Naive thymus-derived CD8-positive, alpha-beta T cell (primary cell): ENCODE measurements at places on chromosomes 5 and 9. TPM values are rescaled to one million over a fixed set of nuclear protein-coding genes. Genes with fewer than 3 reads are reported as not detected.

DNA sequence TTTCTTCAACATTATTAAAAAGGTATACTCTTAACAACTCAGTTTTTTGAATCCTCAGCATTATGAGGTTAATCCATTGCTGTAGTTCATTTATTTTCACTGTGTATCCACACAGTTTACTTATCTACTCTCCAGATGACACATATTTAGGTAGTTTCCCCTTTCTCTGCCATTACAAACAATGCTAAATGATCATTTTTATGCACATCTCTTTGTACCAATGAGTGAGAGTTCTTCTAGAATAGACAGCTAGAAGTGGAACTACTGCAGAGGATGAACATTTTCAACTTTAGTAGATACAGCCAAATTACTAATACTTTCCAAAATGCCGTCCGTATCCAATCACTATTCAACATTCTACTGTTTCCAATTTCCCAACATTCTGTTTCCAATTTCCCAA is 11.5 kb downstream of the AFF4 start:
- H3K27me3 ChIP-seq: no peaks in the 10 kb centered on the region
- peaks cover 74% of the 10 kb centered on the region for H3K4me1 ChIP-seq
- H3K36me3 ChIP-seq: peaks cover 6% of the 10 kb centered on the region
- no peak overlapping the region for H3K27ac ChIP-seq

ANKRD34B gene
- not detected for total RNA-seq

SH3GLB2 gene
- total RNA-seq: 113 TPM

MRPS2 gene
- total RNA-seq: 32.6 TPM

MYORG gene
- total RNA-seq: 1.2 TPM

- H3K4me3 ChIP-seq: no peak overlapping the region
- no peaks in the 10 kb centered on the region for H3K4me1 ChIP-seq
- no peaks in the 10 kb centered on the region for H3K36me3 ChIP-seq
- no peak overlapping the region for H3K27ac ChIP-seq
- H3K27me3 ChIP-seq: peaks cover 45% of the 10 kb centered on the region
These were observed 162.5 kb upstream of the KIF2A start for GRCh38 chr5:62143268-62144229.

GPR151 gene
- total RNA-seq: not detected

DNA sequence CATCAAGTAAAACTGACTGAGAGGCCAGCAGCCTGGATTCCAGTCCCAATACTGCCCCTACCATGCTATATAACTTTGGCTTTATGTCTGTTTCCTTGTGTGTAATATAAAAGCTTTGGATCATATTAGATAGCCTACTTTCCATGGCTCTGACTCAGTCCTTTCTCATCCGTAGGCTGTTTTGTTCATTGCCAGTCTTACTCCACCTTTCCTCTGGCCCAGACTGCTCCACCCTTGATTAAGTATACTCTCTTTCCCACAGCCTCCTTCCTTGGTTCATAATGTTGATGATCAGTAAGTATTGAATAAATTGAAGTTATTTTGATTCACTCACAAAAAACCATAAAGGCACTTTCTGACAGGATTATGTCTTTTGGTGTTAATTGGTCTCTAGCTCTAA is 1.5 kb upstream of the MRPS30 start:
- H3K4me3 ChIP-seq: no peak overlapping the region
- H3K27me3 ChIP-seq: no peaks in the 10 kb centered on the region
- DNase-seq: no peak
- H3K4me1 ChIP-seq: peaks cover 35% of the 10 kb centered on the region
- no peaks in the 10 kb centered on the region for H3K36me3 ChIP-seq

SLC34A1 gene
- 0.16 TPM for total RNA-seq

SPINK13 gene
- not detected for total RNA-seq

KLHL9 gene
- total RNA-seq: 36.4 TPM

DNA sequence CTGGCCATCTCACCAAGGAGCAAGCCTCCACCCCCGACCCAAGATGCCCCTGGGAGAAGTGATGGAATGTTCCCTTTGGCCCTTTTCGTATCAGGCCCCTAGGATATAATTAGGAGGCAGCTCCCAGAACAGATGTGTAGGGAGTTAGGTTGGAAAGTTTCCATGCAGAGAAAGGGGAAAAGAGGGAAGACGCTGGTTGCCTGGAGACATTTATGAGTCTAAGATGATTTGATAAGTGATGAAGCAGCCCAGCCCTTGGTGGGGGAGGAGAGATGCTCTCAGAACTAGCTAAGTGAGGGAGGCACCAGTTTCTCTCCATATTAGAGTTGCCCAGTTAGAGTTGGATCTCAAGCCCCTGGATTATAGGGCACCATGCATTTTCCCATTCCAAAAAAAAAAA is 137.5 kb downstream of the GNA14 start:
- H3K27ac ChIP-seq: no peak overlapping the region
- DNase-seq: no peak
- no peaks in the 10 kb centered on the region for H3K36me3 ChIP-seq
- no peak overlapping the region for H3K4me3 ChIP-seq

DNA sequence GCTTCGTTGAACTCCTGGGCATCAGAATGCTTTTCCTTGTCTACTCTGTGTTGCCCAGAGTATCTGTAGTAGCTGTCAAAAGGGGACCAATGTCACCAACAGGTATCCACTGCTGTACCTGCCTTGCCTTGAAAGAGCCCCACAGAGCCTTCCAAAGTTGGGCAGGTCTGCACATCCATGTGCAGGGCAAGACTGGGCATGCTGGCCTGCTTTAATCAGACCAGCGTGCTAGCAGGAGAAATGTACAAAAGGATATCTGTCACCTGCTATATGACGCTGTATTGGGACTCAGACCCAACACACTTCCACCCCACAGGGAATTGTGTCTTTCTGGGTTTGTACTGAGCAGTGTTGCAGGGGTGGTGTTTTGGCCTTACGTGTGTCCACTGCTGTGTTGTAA is 11.9 kb downstream of the DELE1 start:
- no peak overlapping the region for H3K4me3 ChIP-seq

- peaks cover 5% of the 10 kb centered on the region for H3K27me3 ChIP-seq
- DNase-seq: no peak
- H3K4me3 ChIP-seq: no peak overlapping the region
- H3K4me1 ChIP-seq: peaks cover 24% of the 10 kb centered on the region
- no peak overlapping the region for H3K27ac ChIP-seq
These were observed 3.3 kb downstream of the GPX3 start for GRCh38 chr5:151023651-151024050.

DNA sequence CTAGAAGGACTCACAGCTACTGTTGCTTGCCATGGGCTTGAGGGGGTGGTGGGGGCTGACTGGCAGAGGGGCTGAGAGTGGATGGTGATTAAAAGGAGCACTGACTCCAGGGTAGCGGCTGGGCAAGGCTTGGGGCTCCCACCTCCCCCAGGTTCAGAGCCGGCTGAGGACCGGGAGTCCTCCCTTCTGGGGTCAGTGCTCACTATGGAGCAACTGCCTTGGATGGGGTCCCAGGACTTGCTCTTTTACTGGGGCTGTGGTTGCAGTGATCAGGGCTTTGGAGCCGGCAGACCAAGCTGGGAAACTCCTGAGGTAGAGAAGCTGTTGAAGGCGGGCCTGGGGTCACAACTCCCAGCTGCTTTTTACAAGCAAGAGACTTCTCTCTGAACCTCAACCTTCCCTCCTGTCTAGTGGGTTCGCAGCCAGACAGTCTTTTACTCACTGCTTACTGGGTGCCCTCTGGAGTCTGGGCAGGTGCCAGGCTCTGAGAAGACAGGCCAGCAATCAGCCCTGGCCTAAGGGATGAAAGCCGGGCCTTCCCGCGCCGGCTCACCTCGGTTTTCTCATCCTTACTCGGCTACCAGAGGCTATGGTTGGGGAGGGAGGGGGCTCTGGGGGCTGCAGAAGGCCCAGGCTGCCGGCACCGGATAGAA is 795 bp upstream of the ASS1 start:
- DNase-seq: no peak
- H3K27ac ChIP-seq: no peak overlapping the region
- peaks cover 15% of the 10 kb centered on the region for H3K36me3 ChIP-seq
- H3K4me3 ChIP-seq: peak overlapping the region; percentile 26
- H3K4me1 ChIP-seq: peaks cover 2% of the 10 kb centered on the region

GRCh38 chr5:77300451-77300850 is 90.0 kb downstream of the PDE8B start:
- no peak overlapping the region for H3K4me3 ChIP-seq
- no peaks in the 10 kb centered on the region for H3K36me3 ChIP-seq
- no peak for DNase-seq
- no peaks in the 10 kb centered on the region for H3K4me1 ChIP-seq

DNA sequence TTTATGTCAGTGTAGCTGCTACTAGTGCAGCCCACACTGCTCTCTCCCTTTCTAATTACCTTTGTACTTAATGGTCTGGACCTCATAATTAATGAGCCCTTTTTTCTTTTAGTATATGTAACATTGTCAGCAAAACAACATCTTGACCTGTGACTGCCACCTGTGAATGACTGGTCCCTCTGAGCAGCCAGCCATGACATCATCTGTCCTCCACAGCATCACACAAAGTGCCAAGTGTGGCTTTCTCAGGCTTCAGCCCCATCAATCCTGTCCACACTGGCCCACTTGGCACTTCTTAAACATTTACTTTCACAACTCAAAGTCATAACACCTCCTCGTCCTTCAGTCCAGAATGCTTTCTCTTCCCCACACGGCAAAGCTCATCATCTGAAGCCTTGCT is 104.7 kb downstream of the GPR21 start:
- peaks cover 53% of the 10 kb centered on the region for H3K36me3 ChIP-seq
- H3K27ac ChIP-seq: peak overlapping the region; percentile 51
- no peak for DNase-seq

DNA sequence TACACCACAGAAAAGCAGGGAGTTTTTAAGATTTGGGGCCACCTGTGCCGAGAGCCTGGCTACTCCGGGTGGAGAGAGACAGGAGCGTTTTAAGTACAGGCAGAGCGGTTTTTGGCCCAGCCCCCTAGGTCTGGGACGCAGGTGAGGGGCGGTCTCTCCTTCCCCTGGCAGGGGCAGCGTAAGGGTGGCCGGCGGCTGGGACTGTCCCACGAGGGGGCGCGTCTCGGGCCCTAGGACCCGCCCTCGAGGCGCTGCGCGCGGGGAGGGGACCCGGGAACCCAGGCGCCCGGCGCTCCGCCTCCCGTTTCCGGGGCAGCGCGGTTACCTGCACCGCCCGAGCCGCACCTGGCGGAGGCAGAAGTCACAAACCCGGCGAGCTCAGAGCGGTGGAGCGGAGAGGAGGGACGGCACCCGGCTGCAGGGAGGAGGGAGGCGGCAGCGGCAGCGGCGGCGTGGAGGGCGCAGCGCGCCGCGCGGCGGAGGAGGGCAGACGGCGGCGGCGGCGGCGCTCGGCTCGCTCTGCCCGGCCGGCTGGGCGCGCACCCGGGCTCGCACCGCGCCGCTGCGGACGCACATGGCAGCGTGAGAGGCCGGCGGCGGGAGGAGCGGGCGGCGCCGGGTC is at the start of gene WWC1:
WWC1 (plus strand) TSS at position 304 of the 622 bp plus-strand sequence. CDS start 508 bp downstream, outside the sequence.
- peaks cover 5% of the 10 kb centered on the region for H3K36me3 ChIP-seq
- H3K4me3 ChIP-seq: peak within 1 kb of the TSS; percentile 55
- DNase-seq: no peak
- no peaks in the 10 kb centered on the region for H3K4me1 ChIP-seq
- H3K27me3 ChIP-seq: peaks cover 65% of the 10 kb centered on the region

PCDHA11 gene
- not detected for total RNA-seq

HTR4 gene
- not detected for total RNA-seq

ADRB2 gene
- total RNA-seq: 2.1 TPM

- DNase-seq: no peak
- no peak overlapping the region for H3K4me3 ChIP-seq
- no peaks in the 10 kb centered on the region for H3K4me1 ChIP-seq
- no peaks in the 10 kb centered on the region for H3K27me3 ChIP-seq
- peaks cover 13% of the 10 kb centered on the region for H3K36me3 ChIP-seq
These were observed 13.2 kb upstream of the S100Z start for GRCh38 chr5:76836585-76836984.

DNA sequence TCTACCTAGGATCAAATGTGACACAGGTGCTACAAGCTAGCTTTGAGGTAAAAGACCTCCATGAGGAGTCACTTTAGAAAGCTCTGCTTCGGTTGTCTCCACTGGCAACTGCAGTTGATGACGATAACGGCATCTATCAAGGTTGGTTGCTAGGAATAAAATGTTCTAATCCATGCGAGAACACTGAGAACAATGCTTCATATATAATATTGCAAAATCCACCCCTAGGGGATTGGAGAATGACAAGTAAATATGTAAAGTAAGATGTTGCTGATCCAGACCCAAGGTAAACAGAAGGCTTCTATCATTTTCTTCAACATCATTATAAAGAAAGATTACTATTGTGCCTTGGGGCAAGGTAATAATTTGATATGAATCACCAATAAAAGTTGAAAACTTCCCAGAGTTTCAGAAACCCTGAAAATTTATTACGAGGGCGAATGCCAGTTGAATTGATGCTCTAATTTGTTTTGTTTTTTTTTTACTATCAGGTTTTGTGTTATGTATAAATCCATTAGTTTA is 1003.4 kb downstream of the CDH18 start:
- H3K27me3 ChIP-seq: no peaks in the 10 kb centered on the region
- no peaks in the 10 kb centered on the region for H3K36me3 ChIP-seq
- DNase-seq: no peak
- H3K4me1 ChIP-seq: no peaks in the 10 kb centered on the region

DNA sequence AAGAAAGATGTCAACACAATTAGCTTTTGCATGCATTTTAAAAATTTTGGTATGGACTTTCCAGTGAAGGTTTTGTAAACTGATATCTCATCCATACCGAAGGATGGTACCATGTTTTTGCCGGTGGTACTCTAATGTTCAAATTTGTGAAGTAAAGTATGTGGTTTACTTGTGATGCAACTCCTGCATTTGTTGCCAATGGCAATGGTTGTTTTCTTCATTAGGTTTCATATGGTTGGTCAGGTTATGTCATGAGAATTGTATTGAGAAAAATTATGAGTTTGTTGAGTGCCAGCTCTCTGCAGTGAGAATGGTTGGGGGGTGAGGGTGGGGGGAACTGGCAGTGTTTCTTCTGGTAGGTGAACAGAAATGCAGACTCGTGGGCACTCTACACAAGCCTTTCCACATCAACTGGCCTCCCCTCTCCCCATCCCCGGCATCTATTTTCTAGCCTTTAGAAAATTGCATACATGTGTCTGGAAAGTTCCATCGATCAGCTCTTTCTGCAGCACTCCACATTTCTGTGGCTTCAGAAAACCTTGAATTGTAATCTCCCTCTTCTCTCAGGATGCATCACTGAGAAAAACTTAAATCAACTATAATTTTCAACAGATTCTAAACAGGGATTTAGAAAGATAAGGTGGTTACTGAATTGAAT is 107.7 kb downstream of the PDE4D start:
- peaks cover 6% of the 10 kb centered on the region for H3K27me3 ChIP-seq
- H3K4me1 ChIP-seq: peaks cover 12% of the 10 kb centered on the region
- no peak overlapping the region for H3K4me3 ChIP-seq
- no peak overlapping the region for H3K27ac ChIP-seq
- no peaks in the 10 kb centered on the region for H3K36me3 ChIP-seq
- no peak for DNase-seq

GRCh38 chr5:127074466-127074865 is 1.2 kb upstream of the C5orf63 start:
- H3K36me3 ChIP-seq: peaks cover 12% of the 10 kb centered on the region
- H3K4me1 ChIP-seq: peaks cover 19% of the 10 kb centered on the region
- DNase-seq: no peak
- H3K27ac ChIP-seq: no peak overlapping the region
- H3K27me3 ChIP-seq: no peaks in the 10 kb centered on the region
